ENCODE measurements at places on chromosomes 16 and 17. TPM values are rescaled to one million over a fixed set of nuclear protein-coding genes. Genes with fewer than 3 reads are reported as not detected.

CSH1 gene
- not detected for total RNA-seq

OTOP2 gene
- total RNA-seq: not detected

ZNRF1 gene
- total RNA-seq: 20.7 TPM

DNA sequence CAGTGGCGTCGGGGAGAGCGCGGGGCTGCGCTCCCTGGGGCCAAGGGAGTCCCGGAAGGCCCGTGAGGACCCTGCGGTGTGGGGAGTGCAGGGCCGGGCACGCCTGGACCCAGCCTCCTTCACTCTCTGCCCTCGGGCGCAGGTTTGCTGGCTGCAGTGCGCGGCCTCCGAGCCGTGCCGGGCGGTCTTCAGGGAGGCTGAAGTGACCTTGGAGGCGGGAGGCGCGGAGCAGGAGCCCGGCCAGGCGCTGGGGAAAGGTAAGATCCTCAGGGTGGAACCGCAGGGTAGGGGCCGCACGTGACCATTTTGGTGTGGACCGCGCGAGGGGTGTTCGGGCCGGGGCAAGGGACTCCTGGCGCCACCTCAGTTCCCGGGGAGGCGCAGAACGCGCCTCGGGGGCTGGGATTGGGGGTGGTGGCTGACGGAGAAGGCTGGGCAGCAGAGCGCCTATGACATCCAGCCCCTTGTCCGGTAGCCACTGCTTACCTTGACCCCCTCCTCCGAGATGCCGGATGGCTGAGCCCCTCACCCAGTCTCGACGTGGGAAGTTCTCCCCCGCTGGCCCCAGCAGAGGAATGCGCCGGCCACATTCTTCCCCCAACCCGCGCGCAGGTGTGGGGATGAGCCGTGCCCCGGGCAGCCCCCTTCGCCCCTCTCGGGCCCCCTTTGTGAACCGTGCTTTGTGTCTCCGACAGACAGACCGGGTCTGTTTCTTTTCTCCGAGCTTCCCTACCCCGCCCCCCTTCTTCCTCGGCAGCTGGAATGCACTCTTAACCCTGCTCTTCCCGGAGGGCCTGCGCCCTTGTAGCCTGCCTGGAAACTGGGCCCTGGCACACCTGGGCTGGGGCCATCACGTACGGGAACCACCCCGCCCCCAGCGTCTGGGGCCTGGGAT, 631 bp downstream of the CDH3 start:
- DNase-seq: no peak

- DNase-seq: no peak
These were observed 29.8 kb upstream of the HOXB9 start for GRCh38 chr17:48655913-48656312.

All from fibroblast of villous mesenchyme (primary cell).